AG04450 (cell line): ENCODE measurements at places on chromosomes 2 and 18.

GRCh38 chr18:56739731-56740130 is 88.6 kb downstream of the WDR7 start:
- DNase-seq = no peak

GRCh38 chr2:172108587-172108930 is 5.9 kb upstream of the DLX2 start:
- no peak for DNase-seq

GRCh38 chr2:54497763-54498680 is 41.9 kb downstream of the SPTBN1 start:
- DNase-seq = no peak

DNA sequence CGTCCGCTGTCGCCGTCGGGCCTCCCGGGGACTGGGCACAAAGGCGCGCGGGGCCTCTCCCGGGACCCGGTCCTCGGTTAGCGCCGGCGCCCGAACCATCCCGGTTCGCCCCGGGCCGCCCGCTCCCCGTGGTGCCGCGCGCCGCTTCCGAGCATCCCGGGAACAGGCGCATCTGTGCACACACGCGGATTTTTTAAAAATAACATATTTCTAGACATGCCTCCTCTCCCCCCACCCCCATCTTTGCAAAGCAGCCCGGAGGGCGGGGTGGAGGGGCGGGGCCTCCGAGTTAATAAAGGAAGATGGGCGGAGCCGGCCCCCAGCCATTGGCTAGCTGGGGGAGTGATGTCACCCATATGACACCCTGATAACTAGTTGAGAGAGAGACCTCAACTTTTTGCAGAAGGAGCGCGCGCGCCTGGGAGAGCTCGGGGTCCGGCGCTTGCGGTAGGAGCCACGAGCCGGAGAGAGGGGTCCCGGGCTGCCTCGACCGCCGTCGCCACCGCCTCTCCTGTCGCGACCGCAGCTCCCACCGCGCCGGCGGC is at the start of gene SOX11:
Gene SOX11, plus strand, starts transcription at position 400 of the 545 bp plus-strand sequence. CDS start 338 bp downstream, outside the sequence.
- peak; percentile 86 for DNase-seq

- DNase-seq = no peak
Measured at GRCh38 chr2:150110548-150110947, 376.9 kb downstream of the RND3 start.

GRCh38 chr2:149715005-149715592 is 127.5 kb upstream of the MMADHC start:
- DNase-seq = no peak

DNA sequence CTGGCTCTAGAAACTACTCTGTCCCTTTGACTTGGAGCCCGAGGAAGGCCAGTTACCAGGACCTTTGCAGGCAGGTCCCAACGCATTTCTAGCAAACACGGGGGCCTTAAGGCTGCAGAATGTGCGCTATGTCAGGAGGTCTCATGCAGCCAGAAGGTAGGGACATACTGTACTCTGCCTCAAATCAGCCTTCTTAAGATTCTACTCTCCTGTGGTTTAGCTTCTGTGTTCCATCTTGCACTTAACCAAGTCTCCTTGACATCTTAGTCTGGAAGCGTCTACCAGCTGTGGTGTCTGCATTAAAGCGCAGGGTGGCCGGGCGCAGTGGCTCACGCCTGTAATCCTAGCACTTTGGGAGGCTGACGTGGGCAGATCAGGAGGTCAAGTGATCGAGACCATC is 65.5 kb downstream of the STEAP3 start:
- DNase-seq = no peak

GRCh38 chr2:200905618-200906296 is 16.6 kb downstream of the NIF3L1 start:
- peak; percentile 38 for DNase-seq

DNA sequence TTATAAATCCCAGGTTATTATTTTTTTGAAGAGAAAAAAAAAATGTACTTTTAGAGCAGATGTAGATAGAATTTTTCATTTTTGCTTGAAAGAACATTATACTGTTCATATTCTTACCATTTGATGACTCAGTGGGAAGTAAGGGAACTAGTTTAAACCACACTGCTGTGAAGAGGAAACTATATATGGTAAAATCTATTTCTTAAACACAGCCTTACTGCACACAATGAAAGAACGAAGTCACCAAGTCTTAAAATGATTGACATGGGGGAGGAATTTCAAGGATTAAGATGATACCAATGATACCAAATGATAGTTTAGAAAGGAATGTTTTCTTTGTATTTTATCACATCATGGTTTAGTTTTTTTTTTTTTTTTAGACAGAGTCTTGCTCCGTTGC is 5.0 kb downstream of the ACTR2 start:
- peak; percentile 34 for DNase-seq

DNA sequence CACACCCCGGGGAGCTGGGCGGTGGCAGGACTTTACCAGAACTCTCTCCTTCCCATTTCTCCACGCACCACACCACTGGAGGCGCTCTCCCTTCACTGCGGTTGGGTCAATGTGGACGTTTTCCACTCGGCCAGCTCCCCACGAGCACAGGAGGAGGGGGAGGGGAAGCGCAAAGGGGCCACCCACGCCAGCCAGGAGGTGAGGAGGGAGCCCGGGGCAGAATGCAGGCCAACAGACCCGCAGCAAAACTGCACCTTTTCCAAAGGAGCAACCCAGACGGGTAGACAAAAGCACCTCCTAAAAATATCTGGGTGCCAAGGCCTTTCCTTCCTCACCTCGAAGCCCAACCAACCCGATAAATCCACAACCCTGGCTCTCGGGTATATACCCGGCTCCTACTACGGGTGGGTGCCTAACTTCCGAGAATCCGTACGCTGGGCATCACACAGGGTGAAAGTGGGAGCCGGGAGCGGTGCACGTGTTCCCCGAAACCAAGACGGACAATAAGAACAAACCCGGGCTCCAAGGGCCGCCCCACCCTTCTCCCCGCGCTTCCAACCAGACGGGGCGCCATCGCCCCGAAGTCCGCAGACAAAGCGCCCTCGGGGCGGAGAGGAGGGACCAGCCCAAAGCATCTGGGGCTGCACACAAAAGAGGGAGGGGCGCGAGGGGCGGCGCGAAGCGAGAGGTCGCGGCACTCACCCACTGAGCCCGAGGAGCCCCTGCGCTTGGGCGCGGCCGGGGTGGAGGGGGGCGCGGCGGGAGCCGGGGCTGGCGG is 1.0 kb downstream of the RTN4 start:
- DNase-seq = peak; percentile 52

DNA sequence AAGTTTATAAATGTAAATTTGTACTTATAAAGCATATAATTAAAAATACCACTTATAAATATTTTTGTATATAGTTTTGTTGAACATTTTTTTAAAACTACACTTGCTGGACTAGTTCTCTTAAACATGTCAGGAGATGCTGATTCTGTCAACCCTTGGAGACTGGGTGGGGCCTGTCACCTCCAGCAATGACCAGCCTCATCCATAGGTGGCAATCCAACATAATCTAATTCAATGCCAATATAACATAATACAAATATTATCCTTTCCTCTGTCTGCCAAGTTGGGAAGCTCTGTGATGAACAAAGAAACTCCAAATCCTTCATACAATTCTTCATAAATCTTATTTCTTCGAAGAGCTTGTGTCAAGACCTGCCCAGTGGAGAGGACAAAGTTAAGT is 140.4 kb downstream of the RBMS1 start:
- no peak for DNase-seq

GRCh38 chr2:214203214-214203613 is 207.6 kb upstream of the VWC2L start:
- DNase-seq = no peak

DNA sequence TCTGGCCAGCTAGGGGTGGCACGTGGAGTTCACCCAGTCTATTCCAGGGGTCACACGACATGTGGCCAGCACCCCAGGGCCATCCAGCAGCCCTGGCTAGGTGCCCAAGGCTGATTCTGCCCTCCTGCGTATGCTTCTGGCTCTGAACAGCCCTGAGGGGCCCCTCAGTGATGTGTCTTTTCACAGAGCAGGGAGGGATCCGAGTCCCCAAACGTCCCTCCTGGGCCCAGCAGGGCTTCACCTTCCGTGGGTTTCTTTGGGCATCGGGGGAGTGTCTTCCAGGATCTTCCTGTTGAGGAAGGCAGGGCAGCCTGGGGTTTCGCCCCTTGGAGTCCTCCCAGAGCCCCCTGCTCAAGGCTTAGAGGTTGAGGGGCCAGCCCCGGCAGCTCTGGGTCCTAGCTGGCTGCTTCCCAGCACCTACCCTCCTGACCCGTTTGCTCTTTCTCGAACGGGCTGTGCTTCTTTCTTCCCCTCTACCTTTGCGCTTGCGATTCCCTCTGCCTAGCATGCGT is 165.9 kb downstream of the DYSF start:
- DNase-seq = no peak

DNA sequence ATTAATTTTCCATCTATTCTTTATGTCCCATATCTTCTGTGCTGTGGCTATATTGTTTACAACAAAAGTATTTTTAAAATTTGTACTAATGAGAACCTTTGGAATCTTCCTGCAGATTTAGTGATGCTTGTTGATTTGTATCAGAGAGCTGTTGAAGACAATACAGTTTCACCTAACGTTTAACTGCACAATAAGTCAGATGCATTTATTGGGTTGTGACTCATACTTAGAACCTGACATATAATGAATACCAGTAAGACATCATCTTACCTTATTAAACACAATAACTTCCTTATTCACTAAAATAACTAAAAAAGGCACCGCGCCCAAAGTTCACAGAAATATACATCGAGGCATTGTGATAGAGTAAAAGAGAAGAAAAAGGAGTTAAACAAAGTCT is 43.8 kb upstream of the IL1R1 start:
- no peak for DNase-seq
